ENCODE measurements at places on chromosomes 3 and 15. TPM values are rescaled to one million over a fixed set of nuclear protein-coding genes. Genes with fewer than 3 reads are reported as not detected.

The DAZL gene
- not detected for total RNA-seq

The SKOR1 gene
- 0.10 TPM for total RNA-seq

The MAGI1 gene
- total RNA-seq, result 30.5 TPM

The SLC33A1 gene
- total RNA-seq, result 55.8 TPM

The LHFPL4 gene
- 0.05 TPM for total RNA-seq

The CLDND1 gene
- total RNA-seq, result 160 TPM

The KLHDC8B gene
- 26.6 TPM for total RNA-seq

The ASB14 gene
- total RNA-seq, result not detected

The XRN1 gene
- 26.6 TPM for total RNA-seq

The LOXL1 gene
- total RNA-seq, result 70.7 TPM

The SOX2 gene
- total RNA-seq, result 0.05 TPM

The ZPLD1 gene
- total RNA-seq, result 74.8 TPM

The CLSTN2 gene
- total RNA-seq, result 49.7 TPM

The VIPR1 gene
- total RNA-seq, result 0.69 TPM

The GPR160 gene
- total RNA-seq, result 28.6 TPM

The GCNT3 gene
- 41.3 TPM for total RNA-seq

The C15orf62 gene
- total RNA-seq, result 0.50 TPM

The IFT122 gene
- total RNA-seq, result 32.8 TPM

The ARID3B gene
- 1.7 TPM for total RNA-seq

The SPTSSB gene
- not detected for total RNA-seq

The OR5H2 gene
- not detected for total RNA-seq

The CHRNA3 gene
- not detected for total RNA-seq

The ROPN1B gene
- not detected for total RNA-seq

The PDE12 gene
- total RNA-seq, result 27.3 TPM

The DTX3L gene
- 39.1 TPM for total RNA-seq

The NXPE3 gene
- 32.0 TPM for total RNA-seq

The MED12L gene
- total RNA-seq, result 0.30 TPM

The CCRL2 gene
- total RNA-seq, result not detected

The CCDC13 gene
- total RNA-seq, result 0.17 TPM

The TMEM44 gene
- total RNA-seq, result 14.9 TPM

The CNTN3 gene
- 0.80 TPM for total RNA-seq

The LRRIQ4 gene
- total RNA-seq, result 0.17 TPM

The TTLL13 gene
- 0.10 TPM for total RNA-seq

The PCSK6 gene
- 11.0 TPM for total RNA-seq

The TRA2B gene
- 170 TPM for total RNA-seq

The AP3B2 gene
- 0.17 TPM for total RNA-seq

The C3orf85 gene
- not detected for total RNA-seq

The KBTBD13 gene
- total RNA-seq, result not detected

The IL5RA gene
- total RNA-seq, result not detected

The PROK2 gene
- not detected for total RNA-seq

The TTC23 gene
- total RNA-seq, result 47.3 TPM

The CNTN6 gene
- 0.35 TPM for total RNA-seq

The IGSF11 gene
- not detected for total RNA-seq

The ARNT2 gene
- total RNA-seq, result 2.8 TPM

The POLQ gene
- total RNA-seq, result 0.45 TPM

The SIDT1 gene
- total RNA-seq, result under 0.01 TPM

The IP6K2 gene
- 50.7 TPM for total RNA-seq

The HRG gene
- not detected for total RNA-seq

The SEMA3B gene
- 27.0 TPM for total RNA-seq

The PLSCR4 gene
- total RNA-seq, result 2.4 TPM

The ITPKA gene
- total RNA-seq, result 9.7 TPM

All from renal cortical epithelial cell (primary cell).